Stimulated activated CD4-positive, alpha-beta T cell treated with anti-CD3 and anti-CD28 coated beads, Interleukin-15, amount 100 ng/mL, for 1 hour (primary cell): ENCODE measurements at places on chromosomes 6 and 20.

GRCh38 chr20:11214256-11214840 lies 540.5 kb upstream of the JAG1 start:
- no peak for DNase-seq

DNA sequence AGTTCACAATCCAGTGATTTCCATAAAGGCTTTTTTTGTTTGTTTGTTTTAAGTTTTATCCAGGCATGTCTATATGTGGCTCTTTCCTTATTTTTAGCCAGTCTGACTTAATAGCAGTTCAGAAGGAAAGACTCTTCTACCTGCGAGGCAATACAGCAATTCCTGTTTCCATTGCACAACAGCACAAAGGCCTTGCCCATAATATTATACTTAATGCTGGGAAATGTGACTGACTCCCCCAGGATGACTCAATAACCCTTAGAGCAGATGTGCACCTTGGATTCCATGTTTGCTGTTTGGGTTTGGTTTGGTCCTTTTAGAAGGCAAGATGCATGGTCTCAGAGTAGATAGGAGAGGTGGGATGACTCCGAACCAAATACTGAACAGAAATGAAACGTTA lies 184.1 kb downstream of the MTFR2 start:
- DNase-seq = no peak

- DNase-seq = no peak
Measured at GRCh38 chr6:121932076-121932991, 467.1 kb upstream of the HSF2 start.

DNA sequence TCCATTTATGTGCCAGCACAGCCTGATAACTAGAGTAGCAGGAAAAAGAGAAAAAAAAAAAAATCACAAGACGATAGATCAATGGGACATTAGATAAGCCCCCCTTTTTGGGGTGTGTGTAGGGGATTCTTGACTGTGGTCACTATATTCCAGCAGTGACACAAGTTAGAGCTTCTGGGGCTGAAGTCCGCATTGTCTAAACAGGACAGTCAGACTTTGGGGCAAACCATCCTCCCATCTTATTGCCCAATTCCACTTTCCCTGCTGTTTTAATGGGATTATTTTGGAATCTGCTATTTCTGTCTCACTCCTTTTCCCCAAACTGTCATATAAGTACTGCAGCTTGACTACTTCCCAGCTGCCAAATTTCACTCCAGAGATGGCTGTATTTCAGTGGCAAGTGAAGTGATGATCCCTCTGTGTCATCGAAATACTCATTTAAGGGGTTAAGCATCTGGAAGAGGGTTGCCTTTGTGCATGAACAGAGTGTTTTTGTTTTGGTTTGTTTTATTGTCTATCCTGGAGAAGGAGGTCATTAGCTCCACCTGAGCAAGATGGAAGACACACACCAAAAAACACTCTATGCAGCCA lies 182.5 kb downstream of the ATXN1 start:
- DNase-seq = no peak

- DNase-seq = no peak
Measured at GRCh38 chr6:99612551-99613408, 6.1 kb downstream of the PRDM13 start.

DNA sequence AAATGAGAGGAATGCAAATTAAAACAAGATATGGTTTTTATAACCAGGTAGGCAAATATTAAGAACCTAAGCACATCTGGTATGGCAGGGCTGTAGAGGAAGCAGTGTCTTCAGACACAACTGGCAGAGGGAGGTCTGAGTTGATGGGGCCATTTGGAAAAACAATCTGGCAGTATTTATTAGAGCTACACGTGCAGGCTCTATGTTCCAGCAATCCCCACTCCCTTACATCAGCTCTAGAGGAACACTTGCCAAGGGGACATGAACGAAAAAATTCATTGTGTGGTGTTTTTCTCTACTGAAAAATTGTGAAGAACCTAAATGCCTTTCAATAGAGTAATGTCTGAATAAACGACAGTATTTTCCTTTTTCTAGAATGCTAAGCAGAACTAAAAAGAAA lies 111.6 kb upstream of the EDN1 start:
- no peak for DNase-seq
